ENCODE measurements at places on chromosomes 1 and 21. TPM values are rescaled to one million over a fixed set of nuclear protein-coding genes. Genes with fewer than 3 reads are reported as not detected.
A peak's percentile ranks its signal among the peaks of the same experiment; 100 is the strongest.

- no peak overlapping the region for H3K27ac ChIP-seq
- peak; percentile 51 for DNase-seq
- H3K4me1 ChIP-seq, result no peaks in the 10 kb centered on the region
- H3K4me3 ChIP-seq, result no peak overlapping the region
Measured at GRCh38 chr1:31855038-31855845, 39.4 kb upstream of the SPOCD1 start.

- no peaks in the 10 kb centered on the region for H3K27me3 ChIP-seq
- H3K4me3 ChIP-seq, result no peak overlapping the region
- no peak for DNase-seq
- no peak overlapping the region for H3K27ac ChIP-seq
Measured at GRCh38 chr1:94310570-94311270, 73.3 kb upstream of the ARHGAP29 start.

The KHDRBS1 gene
- total RNA-seq, result 126 TPM

The TAS1R3 gene
- 0.50 TPM for total RNA-seq

DNA sequence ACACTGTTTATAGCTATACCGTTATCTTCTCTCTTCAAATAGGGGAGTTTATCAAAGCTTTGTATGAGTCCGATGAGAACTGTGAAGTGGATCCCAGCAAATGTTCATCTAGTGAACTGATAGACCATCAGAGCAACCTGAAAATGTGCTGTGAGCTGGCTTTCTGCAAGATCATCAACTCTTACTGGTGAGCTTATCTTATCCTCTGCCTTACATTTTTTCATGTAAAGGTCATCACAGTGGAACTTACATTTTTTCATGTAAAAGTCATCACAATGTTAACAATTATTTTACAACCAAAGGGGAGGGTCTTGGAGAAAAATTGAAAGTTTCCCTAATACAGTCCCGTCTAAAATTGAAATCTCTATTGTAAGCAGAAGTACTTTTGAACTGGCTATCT, 45.2 kb downstream of the CLEC20A start:
- peaks cover 5% of the 10 kb centered on the region for H3K4me1 ChIP-seq
- no peak overlapping the region for H3K4me3 ChIP-seq
- H3K27ac ChIP-seq, result no peak overlapping the region
- H3K27me3 ChIP-seq, result no peaks in the 10 kb centered on the region

The IL20 gene
- not detected for total RNA-seq

The IRF6 gene
- 21.2 TPM for total RNA-seq

DNA sequence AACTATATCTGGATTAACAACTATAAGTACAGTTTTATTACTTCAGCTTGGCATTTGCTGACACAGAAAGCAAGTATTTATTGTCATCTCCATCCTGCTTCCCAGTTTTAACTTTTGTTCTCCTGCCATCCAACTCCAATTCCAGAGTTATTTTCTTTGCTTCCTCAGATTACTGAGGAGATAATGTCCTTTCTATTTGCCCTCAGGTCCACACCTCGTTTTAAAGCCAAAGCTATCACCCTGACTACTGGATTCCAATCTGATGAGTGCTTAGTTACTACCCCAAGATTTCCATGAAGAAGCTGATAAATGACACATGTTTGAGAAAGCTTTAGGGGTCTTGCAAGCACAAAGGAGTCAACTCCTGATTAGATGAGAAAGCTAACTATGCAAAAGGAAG, 25.2 kb downstream of the ACKR1 start:
- H3K4me1 ChIP-seq, result no peaks in the 10 kb centered on the region
- no peak overlapping the region for H3K27ac ChIP-seq
- H3K36me3 ChIP-seq, result no peaks in the 10 kb centered on the region
- DNase-seq, result no peak
- no peak overlapping the region for H3K4me3 ChIP-seq
- no peaks in the 10 kb centered on the region for H3K27me3 ChIP-seq

GRCh38 chr1:8122160-8122476, 96.0 kb upstream of the ERRFI1 start:
- peak overlapping the region; percentile 80 for H3K27ac ChIP-seq
- H3K4me3 ChIP-seq, result no peak overlapping the region
- no peaks in the 10 kb centered on the region for H3K27me3 ChIP-seq

The OR14K1 gene
- not detected for total RNA-seq

DNA sequence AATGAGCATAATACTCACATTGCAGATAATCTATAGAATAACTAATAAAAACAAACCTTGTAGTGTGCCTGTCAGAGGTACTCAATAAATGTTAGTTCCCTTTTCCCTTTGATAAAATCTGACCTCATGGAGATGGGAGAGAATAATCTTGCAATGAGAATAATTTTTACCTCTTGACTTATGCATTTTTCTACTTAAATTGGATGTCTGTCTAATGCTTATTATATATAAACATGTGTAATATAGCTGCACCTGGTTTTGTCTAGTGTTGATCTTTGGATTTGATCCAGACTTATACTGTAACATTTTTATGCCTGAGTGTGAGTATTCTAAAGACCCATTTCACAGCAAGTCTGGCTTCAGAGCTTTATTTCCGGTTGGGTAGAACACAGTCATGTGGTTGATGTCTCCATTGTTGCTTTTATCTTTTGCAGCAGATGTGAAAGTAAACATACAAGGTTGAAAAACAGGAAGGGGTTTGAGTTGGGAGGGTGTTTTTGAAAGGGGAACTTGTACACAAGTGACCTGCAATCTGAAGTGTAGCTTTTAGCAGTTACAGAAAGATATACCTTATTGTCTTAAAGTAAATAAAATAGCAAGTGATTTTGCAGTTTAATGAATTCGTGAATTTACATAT, 12.4 kb downstream of the EPB41 start:
- H3K27me3 ChIP-seq, result no peaks in the 10 kb centered on the region
- H3K36me3 ChIP-seq, result no peaks in the 10 kb centered on the region
- no peak overlapping the region for H3K4me3 ChIP-seq
- DNase-seq, result no peak

The FCGR2B gene
- not detected for total RNA-seq

GRCh38 chr1:198088360-198089071, 68.3 kb upstream of the NEK7 start:
- H3K27ac ChIP-seq, result peak overlapping the region; percentile 44
- no peaks in the 10 kb centered on the region for H3K4me1 ChIP-seq
- DNase-seq, result peak; percentile 88
- no peak overlapping the region for H3K4me3 ChIP-seq

The OR2T29 gene
- total RNA-seq, result not detected

The TIAM1 gene
- 17.8 TPM for total RNA-seq

GRCh38 chr1:245986404-245987218, 520.5 kb downstream of the SMYD3 start:
- no peaks in the 10 kb centered on the region for H3K27me3 ChIP-seq
- H3K4me1 ChIP-seq, result peaks cover 20% of the 10 kb centered on the region
- H3K36me3 ChIP-seq, result no peaks in the 10 kb centered on the region

GRCh38 chr1:192943108-192943507, 116.1 kb downstream of the UCHL5 start:
- H3K27me3 ChIP-seq, result no peaks in the 10 kb centered on the region
- H3K36me3 ChIP-seq, result no peaks in the 10 kb centered on the region
- H3K4me3 ChIP-seq, result no peak overlapping the region

GRCh38 chr1:8137481-8138244, 111.6 kb upstream of the ERRFI1 start:
- H3K4me3 ChIP-seq, result no peak overlapping the region
- no peaks in the 10 kb centered on the region for H3K27me3 ChIP-seq
- H3K36me3 ChIP-seq, result no peaks in the 10 kb centered on the region
- peak; percentile 99 for DNase-seq

DNA sequence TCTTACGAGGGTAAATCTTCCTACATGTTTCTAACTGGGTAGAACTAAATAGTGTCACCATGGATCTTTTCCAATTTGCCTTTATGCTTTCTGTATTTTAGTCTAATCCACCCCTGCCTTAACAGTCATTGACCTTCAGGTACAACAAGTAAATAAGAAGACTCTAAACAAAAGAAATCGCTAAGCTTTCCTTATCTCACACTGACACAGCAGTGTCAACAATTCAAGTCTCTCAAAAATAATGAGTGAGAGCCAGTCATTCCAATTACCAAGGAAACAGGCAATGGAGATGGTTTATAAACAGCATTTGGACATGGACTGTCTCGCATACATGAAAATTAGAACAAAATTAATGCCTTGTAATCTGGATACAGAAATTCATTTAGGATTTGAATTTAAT, 365.8 kb downstream of the VAV3 start:
- no peak overlapping the region for H3K4me3 ChIP-seq
- H3K4me1 ChIP-seq, result no peaks in the 10 kb centered on the region
- H3K36me3 ChIP-seq, result no peaks in the 10 kb centered on the region
- no peak overlapping the region for H3K27ac ChIP-seq
- no peaks in the 10 kb centered on the region for H3K27me3 ChIP-seq

DNA sequence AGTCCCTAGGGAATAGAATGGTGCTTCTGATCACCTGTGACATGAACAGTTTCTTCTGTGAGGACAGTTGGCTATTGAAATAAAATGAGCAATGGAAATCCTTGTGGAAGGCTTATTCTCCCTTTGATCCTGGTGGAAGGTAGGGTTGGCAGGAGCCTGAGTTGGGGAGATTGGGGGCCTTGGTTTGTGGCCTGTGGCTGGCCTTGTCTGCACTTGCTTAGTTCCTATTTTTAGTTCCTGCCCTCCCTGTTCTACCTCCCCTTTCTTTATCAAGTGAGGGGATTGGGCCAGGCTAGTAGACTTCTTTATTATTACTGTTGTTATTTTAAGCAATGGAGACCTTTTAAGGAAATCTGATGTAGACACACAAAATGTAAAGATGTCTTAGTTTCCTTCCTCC, 8.2 kb downstream of the DMRTB1 start:
- no peak overlapping the region for H3K27ac ChIP-seq
- no peaks in the 10 kb centered on the region for H3K4me1 ChIP-seq
- DNase-seq, result no peak
- no peaks in the 10 kb centered on the region for H3K36me3 ChIP-seq

The CD164L2 gene
- not detected for total RNA-seq

DNA sequence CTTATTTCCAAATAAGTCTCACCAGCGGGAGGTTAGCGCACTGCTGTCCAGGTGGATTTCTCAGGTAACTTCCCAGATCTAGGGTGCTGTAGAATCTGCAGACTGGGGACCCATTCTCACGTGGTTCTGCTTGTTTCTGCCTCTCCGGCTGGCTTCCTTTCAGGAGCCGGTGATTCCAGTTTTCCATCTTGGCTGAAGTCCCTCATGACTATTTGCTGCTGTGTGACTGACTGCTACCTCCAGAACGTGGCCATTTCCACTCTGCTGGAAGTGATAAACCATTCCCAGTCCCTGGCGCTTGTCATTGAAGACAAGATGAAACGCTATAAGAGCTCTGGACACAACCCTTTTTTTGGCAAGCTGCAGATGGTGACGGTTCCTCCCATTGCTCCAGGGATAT, 76.0 kb downstream of the DOP1B start:
- no peak for DNase-seq
- H3K36me3 ChIP-seq, result peaks cover 22% of the 10 kb centered on the region
- H3K4me1 ChIP-seq, result no peaks in the 10 kb centered on the region
- H3K4me3 ChIP-seq, result no peak overlapping the region

DNA sequence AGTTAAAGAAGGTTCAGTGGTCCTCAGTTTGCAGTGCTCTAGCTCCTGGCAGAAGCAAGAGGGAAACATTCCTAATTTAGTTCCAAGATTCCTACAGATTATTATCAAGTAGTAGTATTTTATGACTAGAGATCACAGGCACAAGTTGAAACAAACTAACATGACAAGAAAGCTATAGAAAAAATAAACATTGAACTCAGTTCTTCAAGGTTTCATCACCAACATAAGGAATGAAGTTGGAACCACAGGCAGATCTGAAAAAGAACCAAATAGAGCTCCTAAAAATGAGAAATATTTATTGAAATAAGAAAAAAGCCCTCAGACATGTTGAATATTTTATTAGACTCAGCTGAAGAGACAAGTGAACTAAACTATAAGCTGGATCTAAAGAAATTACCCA, 40.6 kb downstream of the PDC start:
- H3K27ac ChIP-seq, result no peak overlapping the region
- peaks cover 21% of the 10 kb centered on the region for H3K36me3 ChIP-seq
- no peak overlapping the region for H3K4me3 ChIP-seq
- no peaks in the 10 kb centered on the region for H3K4me1 ChIP-seq

- H3K27me3 ChIP-seq, result no peaks in the 10 kb centered on the region
- no peak for DNase-seq
- H3K36me3 ChIP-seq, result no peaks in the 10 kb centered on the region
- no peak overlapping the region for H3K27ac ChIP-seq
- H3K4me3 ChIP-seq, result no peak overlapping the region
Measured at GRCh38 chr1:172609528-172609927, 49.4 kb upstream of the FASLG start.

The SLC9C2 gene
- total RNA-seq, result not detected

DNA sequence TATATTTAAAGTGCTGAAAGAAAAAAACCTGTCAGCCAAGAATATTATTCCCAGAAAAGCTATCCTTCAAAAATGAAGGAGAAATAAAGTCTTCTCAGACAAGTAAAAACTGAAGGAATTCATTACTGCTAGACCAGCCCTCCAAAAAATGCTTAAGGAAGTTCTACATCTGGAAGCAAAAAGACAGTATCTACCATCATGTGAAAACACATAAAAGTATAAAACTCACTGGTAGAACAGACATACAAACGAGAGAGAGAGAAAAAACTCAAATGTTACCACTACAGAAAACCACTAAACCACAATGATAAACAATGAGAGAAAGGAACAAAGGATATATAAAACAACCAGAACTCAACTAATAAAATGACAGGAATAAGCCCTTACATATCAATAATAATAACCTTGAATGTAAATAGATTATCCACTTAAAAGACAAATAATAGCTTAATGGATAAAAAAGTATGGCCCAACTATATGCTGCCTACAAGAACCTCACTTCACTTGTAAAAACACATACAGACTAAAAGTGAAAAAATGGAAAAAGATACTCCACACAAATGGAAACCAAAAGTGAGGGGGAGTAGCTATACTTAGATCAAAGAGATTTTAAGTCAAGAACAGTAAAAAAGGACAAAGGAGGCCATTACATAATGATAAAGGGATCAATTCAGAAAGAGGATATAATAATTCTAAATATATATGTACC, 22.0 kb downstream of the NSL1 start:
- no peaks in the 10 kb centered on the region for H3K27me3 ChIP-seq
- no peaks in the 10 kb centered on the region for H3K36me3 ChIP-seq
- H3K4me3 ChIP-seq, result no peak overlapping the region
- H3K27ac ChIP-seq, result no peak overlapping the region

The PCAT6 gene
- 5.4 TPM for total RNA-seq

- H3K27ac ChIP-seq, result no peak overlapping the region
- no peak overlapping the region for H3K4me3 ChIP-seq
- H3K36me3 ChIP-seq, result no peaks in the 10 kb centered on the region
- H3K4me1 ChIP-seq, result peaks cover 8% of the 10 kb centered on the region
Measured at GRCh38 chr1:10046356-10047085, 13.8 kb downstream of the UBE4B start.

DNA sequence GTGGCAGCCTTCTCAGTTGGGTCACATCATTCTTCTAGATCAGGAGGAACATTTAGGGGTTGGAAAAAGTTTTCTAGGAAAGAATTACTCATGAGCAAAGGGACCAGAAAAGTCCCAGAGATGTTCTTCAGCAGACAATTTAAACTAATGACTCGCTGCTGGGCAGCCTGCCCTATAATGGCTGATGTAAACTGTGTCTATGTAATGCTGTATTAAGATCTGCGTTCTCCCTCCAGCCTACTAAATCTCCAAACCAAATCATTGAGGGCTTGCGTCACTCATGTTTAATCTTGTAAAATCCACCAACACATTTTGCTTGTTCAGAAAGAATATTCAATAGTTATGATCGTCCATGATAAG, 92.1 kb downstream of the LRRC8C start:
- H3K36me3 ChIP-seq, result no peaks in the 10 kb centered on the region
- H3K4me3 ChIP-seq, result no peak overlapping the region
- no peaks in the 10 kb centered on the region for H3K27me3 ChIP-seq
- peak; percentile 76 for DNase-seq
- H3K27ac ChIP-seq, result peak overlapping the region; percentile 53

GRCh38 chr1:156704930-156705320, 458 bp downstream of the CRABP2 start:
- peaks cover 59% of the 10 kb centered on the region for H3K4me1 ChIP-seq
- peaks cover 3% of the 10 kb centered on the region for H3K27me3 ChIP-seq
- no peak overlapping the region for H3K27ac ChIP-seq
- peak overlapping the region; percentile 47 for H3K4me3 ChIP-seq
